ENCODE measurements at places on chromosomes 5 and 9.

DNA sequence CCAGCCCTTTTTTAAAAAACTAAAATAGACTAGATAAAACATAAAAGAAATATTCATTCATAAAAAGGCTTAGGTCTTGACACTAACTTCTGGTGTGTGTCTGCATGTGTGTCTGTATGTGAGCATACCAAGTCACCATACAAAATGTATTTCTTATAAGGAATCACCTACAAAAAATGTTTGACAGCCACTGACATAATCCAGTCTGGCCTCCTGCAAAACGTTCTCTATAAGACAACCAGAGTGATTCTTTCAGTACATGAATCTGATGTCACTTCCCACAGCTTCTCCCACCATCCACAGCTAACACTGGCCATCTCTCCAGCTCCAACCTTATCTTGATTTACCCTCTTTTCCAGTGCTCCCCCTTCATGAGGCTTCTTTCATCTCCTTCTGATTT, 192.3 kb downstream of the TLE1 start:
- DNase-seq = no peak

GRCh38 chr5:123585871-123586270, 73.9 kb downstream of the CSNK1G3 start:
- no peak for DNase-seq

- DNase-seq = no peak
Measured at GRCh38 chr5:157366741-157367674, 93.0 kb upstream of the NIPAL4 start.

GRCh38 chr9:100294341-100294740, 58.4 kb downstream of the TEX10 start:
- no peak for DNase-seq

DNA sequence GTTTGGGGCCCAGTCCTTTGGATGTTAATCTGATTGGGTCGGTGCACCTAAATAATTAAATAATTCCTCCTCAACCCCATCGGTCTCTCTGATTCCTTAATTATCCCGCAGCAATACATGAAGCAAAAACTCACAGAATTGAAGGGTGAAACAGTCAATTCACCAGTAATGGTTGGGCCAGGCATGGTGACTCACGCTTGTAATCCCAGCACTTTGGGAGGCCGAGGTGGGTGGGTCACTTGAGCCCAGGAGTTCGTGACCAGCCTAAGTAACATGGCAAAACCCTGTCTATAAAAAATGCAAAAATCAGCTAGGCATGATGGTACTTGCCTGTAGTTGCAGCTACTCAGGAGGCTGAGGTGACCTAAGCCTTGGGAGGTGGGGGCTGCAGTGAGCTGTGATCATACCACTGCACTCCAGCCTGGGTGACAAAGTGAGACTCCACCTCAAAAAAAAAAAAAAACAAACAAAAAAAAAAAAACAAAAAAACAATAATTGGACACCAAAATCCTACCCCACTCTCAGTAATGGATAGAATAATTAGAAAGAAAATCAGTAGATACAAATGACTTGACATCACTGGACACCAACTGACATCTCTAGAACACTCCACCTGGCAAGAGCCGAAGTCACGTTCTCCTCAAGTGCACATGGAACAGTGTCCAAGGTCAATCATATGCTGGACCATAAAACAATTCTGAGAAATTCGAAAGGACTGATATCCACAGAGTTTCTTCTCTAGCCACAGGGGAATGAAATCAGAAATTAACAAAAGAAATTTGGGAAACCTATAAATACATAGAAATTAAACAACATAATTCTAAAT, 5.3 kb downstream of the ABO start:
- DNase-seq = no peak

Measured in stimulated activated CD8-positive, alpha-beta memory T cell treated with anti-CD3 and anti-CD28 coated beads, Interleukin-2, amount 100 ng/mL, for 1 hour (primary cell).